T-helper 1 cell (primary cell): ENCODE measurements at places on chromosomes 11 and 22.
A peak's percentile ranks its signal among the peaks of the same experiment; 100 is the strongest.

DNA sequence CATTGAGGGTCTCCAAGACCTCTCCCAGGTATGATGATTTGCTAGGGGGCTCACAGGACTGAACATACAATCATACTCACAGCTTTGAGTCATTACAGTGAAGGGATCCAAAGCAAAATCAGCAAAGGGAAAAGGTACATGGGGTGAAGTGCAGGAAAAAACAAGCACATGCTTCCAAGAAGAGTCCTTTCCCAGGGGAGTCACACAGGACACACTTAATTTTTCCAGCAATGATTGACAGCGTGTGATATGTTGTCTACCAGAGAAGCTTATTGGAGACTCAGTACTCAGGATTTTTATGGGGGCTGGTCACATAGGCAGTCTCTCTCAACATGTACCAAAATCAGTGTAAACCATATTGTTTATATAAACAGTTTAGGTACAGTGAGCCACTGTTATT lies 25.3 kb downstream of the CUL5 start:
- DNase-seq = no peak

DNA sequence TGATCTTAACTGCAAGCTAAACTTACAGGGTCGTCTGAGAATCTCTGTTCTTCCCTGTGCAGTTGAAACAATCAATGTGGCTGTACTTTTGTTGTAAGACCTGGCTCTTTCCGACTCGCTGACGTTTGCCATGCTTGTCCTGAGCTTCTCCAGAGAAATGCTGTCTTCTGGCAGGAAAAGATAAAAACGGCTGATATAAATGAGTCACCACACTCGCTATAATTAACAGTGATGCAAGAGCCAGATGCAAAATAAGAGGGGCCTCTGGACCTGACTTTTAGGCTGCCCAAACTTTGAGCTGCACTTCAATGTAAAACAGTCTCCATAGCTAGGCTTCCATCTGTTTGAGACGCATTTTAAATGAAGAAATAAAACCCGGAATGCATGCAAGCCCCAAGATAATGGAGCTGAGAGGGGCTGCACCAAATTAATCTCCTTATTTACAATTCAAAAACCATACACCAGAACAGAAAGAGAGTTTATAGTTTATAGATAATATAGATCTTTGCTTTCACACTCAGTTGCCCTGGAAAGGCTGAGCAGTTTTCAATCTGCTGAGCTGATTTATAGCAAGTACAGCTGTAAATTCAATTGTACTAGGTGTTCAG lies 48.5 kb downstream of the WT1 start:
- no peak for DNase-seq

DNA sequence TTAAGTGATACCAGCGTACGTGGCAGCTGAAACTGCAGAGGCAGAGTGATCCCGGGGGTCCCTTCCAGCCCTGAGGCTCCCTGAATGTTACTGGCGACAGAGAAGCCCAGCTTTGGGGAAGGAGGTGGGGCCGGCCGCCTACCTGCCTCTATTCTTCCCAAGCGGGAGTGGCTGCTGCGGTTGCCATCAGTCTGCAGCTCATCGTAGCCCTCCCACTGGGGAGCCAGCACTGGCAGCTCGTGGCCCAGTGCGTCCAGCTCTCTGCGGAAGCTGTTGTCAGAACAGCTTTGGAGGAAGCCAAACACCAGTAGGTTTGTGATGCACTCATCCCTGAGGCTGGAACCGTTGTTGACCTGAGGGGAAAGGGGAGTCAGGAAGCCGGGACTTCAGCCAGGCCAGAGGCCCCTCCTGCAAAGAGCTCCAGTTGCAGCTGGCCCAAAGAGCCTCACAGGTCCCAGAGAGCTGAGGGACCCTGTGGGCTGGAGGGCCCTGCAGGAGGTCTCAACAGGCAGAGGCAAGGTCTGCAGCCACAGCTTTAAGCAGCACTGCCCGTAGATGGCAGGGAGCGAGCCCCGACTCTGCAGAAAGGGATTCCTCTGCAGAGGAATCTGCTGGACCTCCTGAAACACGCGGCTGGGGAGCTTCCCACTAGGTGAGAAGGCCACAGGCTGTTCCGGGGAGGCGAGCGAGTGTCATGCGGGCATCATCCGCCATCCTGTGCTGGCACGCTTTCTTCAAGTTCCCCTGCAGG lies 30.4 kb downstream of the BID start:
- no peak for DNase-seq

DNA sequence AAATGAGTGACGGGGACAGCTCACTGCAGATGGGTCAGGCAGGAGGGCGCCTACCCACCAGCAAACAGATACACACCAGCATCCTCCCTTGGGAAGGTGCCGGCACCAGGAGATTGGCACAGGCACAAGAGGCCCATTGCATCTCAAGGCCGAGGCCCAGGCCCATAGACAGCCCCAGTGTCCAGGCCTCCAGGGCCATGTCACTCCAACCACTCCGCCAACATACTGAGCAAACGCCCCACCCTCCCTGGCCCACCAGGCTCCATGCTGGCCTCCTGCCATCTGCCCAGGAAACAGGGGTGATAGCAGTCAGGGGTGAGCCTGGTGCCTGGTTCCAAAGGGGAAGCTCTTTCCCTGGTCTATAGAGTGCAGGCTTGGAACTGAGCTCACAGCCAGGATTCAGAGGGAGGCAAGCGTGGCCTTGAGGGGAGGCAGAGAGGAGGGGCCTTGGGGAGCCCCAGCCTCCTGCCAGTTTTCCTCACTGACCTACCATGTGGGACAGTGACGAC lies 34.7 kb downstream of the PISD start:
- no peak for DNase-seq

DNA sequence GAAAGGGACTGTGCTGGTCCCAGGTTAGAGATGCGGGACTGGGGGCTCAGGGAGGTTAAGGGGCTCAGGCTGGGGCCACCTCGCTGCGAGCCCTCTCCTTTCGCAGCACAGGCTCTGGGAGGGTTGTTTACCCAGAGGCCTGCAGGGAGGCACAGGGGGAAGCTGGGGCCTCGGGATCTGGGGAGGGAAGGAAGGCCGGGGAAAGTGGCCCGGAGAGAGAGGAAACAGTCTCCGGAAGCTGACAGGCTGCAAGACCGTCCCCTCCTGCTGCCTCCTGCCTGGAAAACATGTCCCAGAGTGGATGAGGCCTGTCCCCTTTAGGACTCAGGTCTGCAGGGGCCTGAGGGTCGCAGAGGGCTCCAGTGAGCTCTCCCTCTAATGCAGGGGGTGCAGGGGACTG lies 45.4 kb downstream of the MYO7A start:
- DNase-seq = no peak

DNA sequence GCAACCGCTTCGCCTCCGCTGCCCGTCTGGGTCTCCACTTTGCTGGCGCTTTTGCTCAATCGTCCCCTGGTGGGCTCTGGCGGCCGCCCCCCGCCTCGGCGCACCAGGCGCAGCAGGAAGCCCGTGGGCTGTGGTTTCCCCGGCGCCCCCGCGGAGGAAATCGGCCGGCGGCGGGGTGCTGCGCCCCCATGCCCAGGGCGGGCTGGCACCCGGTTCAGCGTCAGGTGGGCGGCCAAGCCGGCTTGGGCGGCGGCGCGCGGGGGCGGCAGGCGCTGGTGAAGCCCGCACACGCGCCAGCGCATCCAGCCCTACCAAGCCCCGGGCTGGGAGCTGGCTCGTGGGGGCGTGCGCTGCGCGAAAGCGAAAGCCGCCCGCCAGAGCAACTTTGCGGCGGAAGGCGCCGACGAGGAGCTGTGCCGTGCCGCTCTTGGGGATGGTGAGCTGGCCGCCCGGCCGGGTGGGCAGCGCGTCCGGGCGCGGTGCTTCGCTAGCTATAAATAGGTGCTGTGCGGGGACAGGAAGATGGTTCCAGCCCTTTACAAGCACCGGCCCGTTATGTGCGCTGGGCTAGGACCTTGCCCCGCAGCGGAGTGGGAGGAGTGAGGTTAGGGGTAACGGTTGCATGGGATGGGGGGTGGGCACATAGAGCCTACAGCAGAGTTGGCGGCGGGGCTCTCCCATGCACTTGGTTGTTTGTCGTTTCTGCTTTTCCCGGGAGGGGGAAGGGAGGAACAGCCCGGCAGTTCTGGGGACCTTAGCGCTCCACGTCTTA lies 25.0 kb upstream of the SUSD2 start:
- DNase-seq = peak; percentile 34

- DNase-seq = no peak
Measured at GRCh38 chr11:15159085-15159484, 44.4 kb downstream of the INSC start.

DNA sequence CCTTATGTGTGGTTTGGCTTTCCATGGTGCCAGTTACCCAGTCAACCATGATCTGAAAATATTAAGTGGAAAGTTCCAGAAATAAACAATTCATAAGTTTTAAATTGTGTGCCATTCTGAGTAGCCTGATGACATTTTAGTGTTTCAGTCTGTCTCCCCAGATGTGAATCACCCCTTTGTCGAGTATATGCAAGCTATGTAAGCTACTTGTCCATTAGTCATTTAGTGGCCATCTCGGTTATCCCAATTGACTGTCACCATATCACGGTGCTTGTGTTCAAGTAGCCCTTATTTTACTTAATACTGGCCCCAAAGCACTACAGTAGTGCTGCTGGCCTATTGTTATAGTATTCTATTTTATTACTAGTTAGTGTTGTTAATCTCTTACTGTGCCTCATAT lies 44.9 kb downstream of the ATG16L2 start:
- DNase-seq = no peak

DNA sequence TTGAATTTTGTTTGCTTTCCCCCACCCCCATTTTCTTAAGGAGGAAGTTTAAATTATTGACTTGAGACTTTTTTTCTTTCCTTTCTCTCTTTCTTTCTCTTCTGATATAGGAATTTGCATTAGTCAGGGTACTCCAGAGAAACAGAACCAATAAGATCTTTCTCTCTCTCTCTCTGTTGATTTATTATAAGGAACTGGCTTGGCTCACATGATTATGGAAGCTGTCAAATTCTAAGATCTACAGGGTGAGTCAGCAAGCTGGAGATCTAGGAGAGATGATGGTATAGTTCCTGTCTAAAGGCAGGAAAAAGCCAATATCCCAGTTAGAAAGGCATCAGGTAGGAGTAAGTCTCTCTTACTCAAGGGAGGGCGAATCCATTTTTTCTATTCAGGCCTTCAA lies 64.0 kb downstream of the CCDC81 start:
- DNase-seq = no peak
